ENCODE measurements at places on chromosomes 6 and 20.

- no peak for DNase-seq
Observed at GRCh38 chr20:34549929-34550305, 8.6 kb upstream of the MAP1LC3A start.

DNA sequence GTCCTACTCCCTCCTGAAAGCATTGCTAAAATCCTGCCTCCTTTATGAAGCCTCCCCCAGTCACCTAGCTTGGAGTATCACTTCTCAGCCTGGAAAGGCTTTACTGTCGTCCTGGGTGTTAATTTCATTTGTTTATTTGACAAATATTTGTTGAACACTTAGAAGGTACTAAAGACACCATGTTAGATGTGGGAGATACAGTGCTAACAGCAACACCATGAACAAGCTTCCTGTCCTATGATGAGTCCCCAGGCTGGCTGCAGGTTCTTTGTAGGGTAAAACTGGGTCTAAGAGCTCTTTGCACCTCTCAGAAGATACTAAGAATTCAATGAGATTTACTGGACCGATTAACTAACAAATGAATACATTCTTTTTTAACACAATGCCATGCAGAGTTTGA is 109.2 kb upstream of the TMEM170B start:
- no peak for DNase-seq

GRCh38 chr20:32858701-32859372 is at the start of gene EFCAB8:
Gene EFCAB8, plus strand, starts transcription at chr20:32858923. Its CDS starts 4,870 bp downstream, at chr20:32863793.
- DNase-seq: no peak

GRCh38 chr6:131736003-131736596 is 25.3 kb upstream of the CTAGE9 start:
- no peak for DNase-seq

- DNase-seq: peak; percentile 30
Observed at GRCh38 chr6:26660000-26660361, 435 bp upstream of the ZNF322 start.

- DNase-seq: no peak
Observed at GRCh38 chr6:55064711-55065420, 109.4 kb upstream of the HCRTR2 start.

- peak; percentile 89 for DNase-seq
Observed at GRCh38 chr6:69796642-69797390, at the start of gene LMBRD1. Gene LMBRD1, minus strand, starts transcription at chr6:69797010. Its CDS starts 129 bp downstream, at chr6:69796881.

- DNase-seq: peak; percentile 70
Observed at GRCh38 chr20:39112178-39112743, 150.1 kb downstream of the DHX35 start.

GRCh38 chr20:50450881-50451752 is 59.1 kb upstream of the PTPN1 start:
- DNase-seq: peak; percentile 24

DNA sequence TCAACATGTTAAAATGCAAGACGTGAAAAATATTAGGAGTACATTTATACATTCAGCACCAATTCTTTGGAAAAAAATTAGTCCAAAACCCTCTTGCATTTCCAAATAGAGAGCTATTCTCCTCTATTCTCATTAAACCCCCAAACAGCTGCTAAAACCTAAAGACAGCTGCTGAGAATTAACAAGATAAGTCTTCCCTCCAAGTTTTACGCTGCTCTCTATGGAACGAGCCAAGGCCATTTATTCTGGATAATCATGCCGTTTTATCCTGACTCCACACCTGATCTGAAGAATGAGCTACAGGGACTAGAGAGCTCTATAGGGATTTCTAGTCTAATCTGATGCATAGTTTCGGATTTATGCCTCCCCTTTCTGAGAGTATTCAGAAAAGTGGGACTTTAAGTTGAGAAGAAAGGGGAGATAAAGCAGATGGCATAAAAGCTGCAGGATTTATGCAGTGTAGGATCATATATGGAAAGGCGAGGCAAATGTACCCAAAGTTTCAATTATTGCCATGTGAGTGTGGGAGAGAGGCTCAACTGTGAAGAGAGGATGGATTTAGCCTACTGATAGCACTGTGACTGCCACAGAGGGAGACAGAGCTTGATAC is 64.7 kb upstream of the HS3ST5 start:
- DNase-seq: no peak

DNA sequence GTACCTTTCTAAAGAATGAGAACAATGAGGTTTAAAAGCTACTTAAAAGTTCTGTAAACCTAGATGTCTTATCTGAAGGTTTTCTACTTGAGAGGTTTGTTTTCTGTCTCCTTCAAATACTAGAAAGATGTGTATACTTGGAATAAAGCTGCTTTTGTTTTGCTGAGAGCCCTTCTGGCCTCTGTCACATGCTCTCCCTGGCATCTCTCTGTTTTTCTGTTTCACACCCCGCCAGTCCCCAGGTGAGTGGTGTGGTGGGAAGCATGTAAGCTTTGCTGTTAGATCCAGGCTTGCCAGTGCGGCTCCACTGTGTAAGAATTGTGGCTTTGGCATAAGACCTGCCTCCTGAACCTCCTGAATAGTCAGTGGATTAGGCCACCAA is 56.8 kb downstream of the SNX9 start:
- DNase-seq: no peak

DNA sequence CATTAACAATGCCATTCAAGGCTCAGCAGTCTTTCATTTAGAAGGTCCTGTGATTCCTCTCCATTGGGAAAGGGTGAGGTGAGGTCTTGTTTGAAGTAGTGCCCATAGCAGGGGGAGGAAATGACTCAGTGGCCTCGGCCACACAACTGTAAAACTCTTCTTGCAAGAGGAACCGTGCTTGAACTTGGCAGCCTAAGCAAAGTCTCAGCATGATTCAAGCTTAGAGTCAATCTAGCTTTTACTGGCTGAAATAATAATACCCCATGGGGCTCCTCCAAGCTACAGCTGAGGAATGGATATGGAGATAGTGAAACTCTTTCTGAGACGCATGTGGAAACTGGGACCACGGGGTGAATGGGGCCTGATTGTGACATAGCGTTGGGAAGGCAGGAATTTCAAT is 428.2 kb downstream of the BMP2 start:
- no peak for DNase-seq

- DNase-seq: no peak
Observed at GRCh38 chr20:5797843-5798462, 47.8 kb downstream of the SHLD1 start.

DNA sequence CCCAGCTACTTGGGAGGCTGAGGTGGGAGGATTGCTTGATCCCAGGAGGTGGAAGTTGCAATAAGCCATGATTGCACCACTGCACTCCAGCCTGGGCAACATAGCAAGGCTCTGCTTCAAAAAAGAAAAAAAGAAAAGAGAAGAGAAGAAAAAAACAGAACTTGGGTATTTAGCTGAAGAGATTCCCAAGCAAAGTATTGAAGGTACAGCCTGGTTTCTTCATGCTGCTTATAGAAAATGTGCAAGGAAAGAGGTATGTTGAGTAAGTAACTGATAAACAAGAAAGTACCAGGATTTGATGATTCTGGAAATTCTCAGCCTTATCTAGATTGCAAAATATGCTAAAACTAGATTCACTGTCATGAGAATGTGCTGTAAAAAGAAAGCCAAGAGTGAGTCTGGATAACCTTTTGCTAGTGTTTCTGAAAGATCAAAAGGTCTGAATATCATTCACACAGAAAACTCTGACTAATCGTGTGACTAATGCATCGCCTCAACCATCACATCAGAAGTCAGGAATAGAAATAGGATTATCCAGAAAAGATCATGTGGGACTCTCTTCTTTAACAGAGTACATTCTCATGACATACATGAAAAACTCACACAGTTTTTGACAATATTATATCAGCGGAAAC is 32.4 kb upstream of the NOP56 start:
- no peak for DNase-seq

GRCh38 chr6:14671261-14671681 is 553.7 kb downstream of the CD83 start:
- DNase-seq: no peak

DNA sequence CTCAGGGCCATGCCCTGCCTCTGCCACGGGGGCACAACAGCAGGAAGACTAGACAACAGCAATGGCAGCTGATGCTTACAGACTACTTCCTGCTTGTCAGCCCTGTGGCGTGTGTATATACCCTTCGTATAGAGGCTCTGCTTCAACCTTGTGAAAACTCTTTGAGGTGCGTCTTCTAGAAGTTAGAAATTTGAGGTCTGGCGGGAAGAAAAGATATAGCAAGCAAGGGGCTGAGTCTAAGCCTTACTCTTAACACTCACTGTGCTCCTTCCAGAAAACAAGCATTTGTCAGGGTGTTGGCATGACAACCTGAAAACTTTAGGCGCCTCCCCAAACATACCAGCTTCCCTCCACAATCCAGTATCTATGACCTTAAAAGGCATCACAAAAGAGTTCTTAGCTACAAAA is 33.3 kb downstream of the JPH2 start:
- DNase-seq: peak; percentile 75

DNA sequence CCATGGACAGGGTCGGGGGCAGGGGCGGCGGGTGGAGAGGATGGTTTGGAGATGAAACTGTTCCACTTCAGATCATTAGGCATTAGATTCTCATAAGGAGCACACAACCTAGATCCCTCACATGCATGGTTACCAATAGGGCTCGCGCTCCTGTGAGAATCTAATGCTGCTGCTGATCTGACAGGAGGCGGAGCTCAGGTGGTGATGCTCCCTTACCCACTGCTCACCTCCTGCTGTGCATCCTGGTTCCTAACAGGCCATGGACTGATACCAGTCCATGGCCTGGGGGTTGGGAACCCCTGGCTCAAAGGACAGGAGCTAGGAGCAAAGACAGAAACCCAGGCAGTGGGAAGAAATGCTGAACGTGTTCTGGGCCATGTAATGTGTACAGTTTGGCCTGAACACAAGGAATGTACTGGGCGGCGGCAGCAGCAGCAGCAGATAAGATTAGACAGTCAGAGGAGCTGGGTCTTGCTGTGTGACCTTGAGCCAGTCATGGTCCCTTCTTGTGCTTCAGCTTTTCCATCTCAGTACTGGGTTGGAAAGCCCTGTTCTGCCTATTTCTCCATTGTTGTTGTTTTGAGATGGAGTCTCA is 4.7 kb upstream of the SPAG4 start:
- DNase-seq: no peak

- no peak for DNase-seq
Observed at GRCh38 chr20:62425281-62426058, 1.9 kb downstream of the RBBP8NL start.

DNA sequence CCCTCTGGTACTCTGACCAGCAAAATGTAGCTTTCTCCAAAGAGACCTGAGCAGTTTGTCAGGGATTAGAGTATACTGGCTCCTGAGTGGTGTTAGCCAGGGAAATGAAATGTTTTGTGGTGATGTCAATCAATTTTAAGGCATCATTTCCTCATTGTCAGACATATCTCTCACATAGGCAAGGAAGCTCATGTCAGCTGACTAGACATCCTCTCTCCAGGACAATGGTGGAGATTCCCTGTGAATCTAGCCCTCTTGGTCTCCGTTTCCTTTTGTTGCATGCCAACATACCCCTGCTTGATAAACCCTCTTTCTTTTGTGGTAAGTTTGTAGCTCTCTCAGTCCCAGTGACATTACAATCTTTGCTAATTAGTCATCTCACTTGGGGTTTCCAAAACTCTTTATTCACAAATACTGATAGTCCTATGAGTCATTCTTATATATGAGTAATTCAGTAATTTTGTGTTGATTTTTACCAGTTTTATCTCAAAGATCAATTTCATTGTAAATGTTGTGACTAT is 135.6 kb upstream of the PTPRK start:
- peak; percentile 19 for DNase-seq

- peak; percentile 60 for DNase-seq
Observed at GRCh38 chr20:56554869-56555268, 21.8 kb downstream of the FAM209B start.

DNA sequence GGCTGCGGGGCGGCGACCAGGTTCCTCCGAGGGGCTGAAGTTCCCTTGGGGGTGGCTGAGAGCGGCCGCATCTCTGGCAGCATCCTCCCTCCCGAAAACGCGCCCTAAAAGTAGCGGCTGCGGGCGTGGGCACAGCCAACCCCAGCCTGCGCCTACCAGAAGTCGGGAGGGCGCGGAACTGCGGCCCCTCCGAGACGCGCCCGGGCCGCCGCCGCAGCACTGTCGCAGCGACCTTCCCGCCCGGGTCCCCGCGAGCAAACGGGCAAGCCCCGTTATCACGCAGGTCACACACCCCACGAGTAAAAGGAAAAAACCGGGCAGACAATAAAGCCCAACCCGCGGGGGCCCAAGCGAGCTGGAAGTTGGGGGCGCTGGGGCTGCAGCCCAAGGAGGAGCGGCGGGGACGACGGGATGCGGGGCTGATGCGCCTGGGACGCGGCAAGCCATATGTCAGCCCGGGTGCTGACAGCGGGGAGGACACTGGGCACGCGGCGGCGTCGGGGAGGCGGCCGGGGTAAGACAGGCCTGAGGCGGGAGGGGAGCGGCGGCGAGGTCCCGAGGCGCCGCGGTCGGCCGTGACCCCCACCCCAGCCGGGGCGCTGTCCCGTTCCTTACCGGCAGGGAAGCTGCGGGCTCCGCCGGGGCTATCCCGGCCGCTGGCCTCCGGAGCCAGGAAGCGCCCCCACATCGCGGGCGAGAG is 659 bp downstream of the CEP85L start:
- peak; percentile 48 for DNase-seq

DNA sequence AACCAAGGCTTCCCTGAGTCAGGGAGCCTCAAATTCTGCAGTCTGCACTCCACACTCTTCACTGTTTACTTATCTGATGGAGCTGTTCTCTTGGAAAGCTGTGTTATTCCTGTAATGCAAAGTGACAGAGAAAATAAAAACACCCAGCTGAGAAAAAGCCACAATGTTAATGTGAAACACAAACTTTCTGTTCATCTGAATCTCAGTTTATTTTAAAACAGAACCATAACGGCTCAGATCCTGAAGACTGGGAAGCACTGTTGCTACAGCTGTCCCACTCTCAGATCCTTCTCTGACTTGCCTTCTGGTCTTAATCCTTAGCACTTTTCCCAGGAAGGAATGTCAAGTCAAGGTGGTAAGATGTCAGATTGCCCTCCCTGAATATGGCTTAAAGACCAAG is 736.6 kb downstream of the DHX35 start:
- DNase-seq: no peak

- peak; percentile 92 for DNase-seq
Observed at GRCh38 chr6:157764178-157765068, 58.6 kb upstream of the SNX9 start.

- DNase-seq: no peak
Observed at GRCh38 chr6:30889921-30890645, 5.8 kb downstream of the DDR1 start.

DNA sequence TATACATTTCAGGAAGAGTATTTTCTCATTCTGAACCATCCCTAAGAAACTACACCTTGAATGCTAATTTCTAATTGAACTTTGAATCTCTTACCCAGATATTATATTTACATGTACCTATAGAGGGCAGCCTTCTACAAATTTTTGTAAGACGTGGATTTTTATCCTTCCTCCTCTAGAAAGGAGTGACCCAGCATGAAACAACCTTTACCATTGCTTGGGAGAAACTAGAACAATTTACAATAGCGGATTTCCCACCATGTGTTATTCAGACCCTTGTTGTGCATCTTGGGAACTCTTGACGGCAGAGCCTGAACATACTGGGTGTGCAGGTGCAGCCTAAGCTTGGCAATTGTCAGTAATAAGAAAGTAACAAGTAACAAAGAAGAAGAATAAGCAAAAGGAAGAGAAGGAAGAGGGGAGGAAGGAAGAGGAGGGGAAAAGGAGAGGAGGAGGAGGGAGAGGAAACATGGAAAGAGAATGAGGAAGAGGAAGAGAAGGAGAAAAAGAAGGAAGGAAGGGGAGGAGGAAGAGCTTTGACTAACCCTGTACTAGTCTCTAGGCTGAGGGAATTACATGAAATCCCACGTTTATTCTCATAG is 10.8 kb upstream of the TAAR1 start:
- peak; percentile 8 for DNase-seq

- DNase-seq: no peak
Observed at GRCh38 chr6:148517470-148517869, 174.8 kb downstream of the SASH1 start.
